Colonic mucosa (tissue), 4 donors: ENCODE measurements at places on chromosomes 11 and 22. TPM values are rescaled to one million over a fixed set of nuclear protein-coding genes. Genes with fewer than 3 reads are reported as not detected.

GRCh38 chr22:29768052-29768693 lies 1.0 kb downstream of the UQCR10 start:
- peak overlapping the region; percentile 84 for H3K4me3 ChIP-seq
- H3K36me3 ChIP-seq: peaks cover 7% of the 10 kb centered on the region
- peaks cover 8% of the 10 kb centered on the region for H3K4me1 ChIP-seq
- H3K27ac ChIP-seq: no peak overlapping the region

GRCh38 chr11:12267921-12268320 lies 109.5 kb upstream of the PARVA start:
- no peak overlapping the region for H3K27ac ChIP-seq
- H3K4me1 ChIP-seq: no peaks in the 10 kb centered on the region
- no peak overlapping the region for H3K4me3 ChIP-seq
- H3K27me3 ChIP-seq: no peaks in the 10 kb centered on the region
- no peak for DNase-seq

- no peaks in the 10 kb centered on the region for H3K4me1 ChIP-seq
- no peak for DNase-seq
- H3K27ac ChIP-seq: no peak overlapping the region
- H3K4me3 ChIP-seq: no peak overlapping the region
- H3K36me3 ChIP-seq: no peaks in the 10 kb centered on the region
Observed at GRCh38 chr11:130261571-130261970, 53.1 kb downstream of the ZBTB44 start.

DNA sequence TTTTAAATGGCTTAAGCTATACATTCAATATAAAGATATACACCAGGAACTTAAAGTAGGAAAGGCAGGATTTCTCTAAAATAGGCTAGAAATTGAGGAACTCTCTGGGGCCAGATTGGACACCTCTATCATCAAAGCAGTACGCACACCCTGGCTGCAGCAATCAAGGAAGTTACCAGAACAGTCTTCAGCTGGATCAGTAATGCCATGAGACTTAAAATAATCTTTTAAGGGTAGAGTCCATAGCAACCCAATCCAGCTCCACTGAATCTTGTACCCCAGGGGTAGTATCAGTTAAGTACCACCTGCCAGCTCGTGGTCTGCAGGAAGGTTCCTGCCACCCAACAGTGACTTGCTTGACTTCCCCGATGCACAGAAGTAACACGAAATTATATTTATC lies 3.0 kb downstream of the RDX start:
- no peaks in the 10 kb centered on the region for H3K4me1 ChIP-seq
- no peak overlapping the region for H3K27ac ChIP-seq
- H3K27me3 ChIP-seq: peaks cover 10% of the 10 kb centered on the region

DNA sequence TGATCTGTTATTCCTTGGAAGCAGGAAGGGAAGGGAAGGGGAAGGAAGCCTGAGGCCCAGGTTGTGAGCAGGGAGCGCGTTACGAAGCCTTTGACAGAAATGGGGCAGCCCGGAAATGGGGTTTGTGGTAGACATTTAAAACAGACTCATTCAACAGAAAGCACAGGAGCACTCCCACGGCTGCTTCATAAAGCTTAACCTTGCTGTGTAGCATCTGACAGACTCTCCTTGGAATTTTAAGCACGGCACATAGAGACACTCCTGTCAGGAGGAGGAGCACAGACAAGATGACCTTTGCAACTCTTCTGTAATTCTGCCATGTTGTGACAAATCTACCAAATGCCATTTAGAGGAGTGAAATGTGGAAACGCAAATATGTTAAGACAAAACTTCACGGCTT lies 131.6 kb downstream of the FBXO7 start:
- no peak overlapping the region for H3K27ac ChIP-seq
- no peaks in the 10 kb centered on the region for H3K27me3 ChIP-seq
- H3K4me1 ChIP-seq: no peaks in the 10 kb centered on the region
- no peaks in the 10 kb centered on the region for H3K36me3 ChIP-seq
- no peak for DNase-seq

Gene RTN4R
- 6.1 TPM for total RNA-seq

Gene ANKK1
- 0.10 TPM for total RNA-seq

Gene PGA5
- total RNA-seq: not detected

Gene POU2AF1
- 3.1 TPM for total RNA-seq
